ENCODE measurements at places on chromosomes 16 and 17. TPM values are rescaled to one million over a fixed set of nuclear protein-coding genes. Genes with fewer than 3 reads are reported as not detected.

GRCh38 chr17:39597372-39598046 is 10.2 kb downstream of the NEUROD2 start:
- DNase-seq = no peak

DNA sequence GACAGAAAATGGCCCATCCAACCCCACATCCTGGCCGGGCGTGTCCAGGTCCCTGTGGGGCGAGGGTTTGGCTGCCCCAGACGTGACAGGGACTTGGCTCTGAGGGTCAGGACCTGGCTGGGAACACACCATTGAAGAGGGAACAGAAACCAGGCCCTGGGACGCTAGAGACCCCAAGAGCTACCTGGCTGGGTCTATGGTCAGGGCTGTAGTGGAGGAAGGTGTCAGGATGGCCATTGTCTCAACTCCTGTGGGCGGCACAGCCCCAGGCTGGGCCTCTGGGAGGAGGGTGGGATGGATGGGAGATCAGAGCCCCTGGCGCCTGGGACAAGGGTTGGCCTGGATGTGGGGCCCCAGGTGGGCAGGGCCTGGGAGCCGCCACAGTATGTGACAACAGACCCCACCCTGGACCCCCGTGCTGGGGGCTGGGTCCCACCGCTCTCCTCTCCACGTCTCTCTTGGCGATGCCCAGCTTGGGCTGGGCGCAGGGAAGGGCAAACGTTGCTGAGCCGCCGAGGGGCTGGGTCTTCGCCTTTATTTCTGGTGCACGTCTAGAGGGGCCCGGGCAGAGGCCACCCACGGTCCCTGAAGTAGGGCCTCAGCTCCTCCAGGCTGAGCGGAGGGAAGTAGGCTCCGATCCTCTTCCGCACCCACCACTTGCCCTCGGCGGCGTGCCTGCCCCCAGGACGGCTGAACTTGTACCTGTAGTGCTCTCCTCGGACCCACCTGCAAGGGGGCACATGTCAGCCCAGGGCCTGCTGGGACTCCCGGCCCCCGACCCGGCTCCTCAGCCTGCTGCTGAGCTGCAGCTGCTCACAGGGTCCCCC is 53.7 kb upstream of the GNG13 start:
- no peak for DNase-seq

- DNase-seq = no peak
Observed at GRCh38 chr16:31428279-31428597, at the start of gene COX6A2. Gene COX6A2 (minus strand): TSS chr16:31428360. CDS start chr16:31428325, 35 bp downstream.

OR1F1 gene
- total RNA-seq = not detected

DNA sequence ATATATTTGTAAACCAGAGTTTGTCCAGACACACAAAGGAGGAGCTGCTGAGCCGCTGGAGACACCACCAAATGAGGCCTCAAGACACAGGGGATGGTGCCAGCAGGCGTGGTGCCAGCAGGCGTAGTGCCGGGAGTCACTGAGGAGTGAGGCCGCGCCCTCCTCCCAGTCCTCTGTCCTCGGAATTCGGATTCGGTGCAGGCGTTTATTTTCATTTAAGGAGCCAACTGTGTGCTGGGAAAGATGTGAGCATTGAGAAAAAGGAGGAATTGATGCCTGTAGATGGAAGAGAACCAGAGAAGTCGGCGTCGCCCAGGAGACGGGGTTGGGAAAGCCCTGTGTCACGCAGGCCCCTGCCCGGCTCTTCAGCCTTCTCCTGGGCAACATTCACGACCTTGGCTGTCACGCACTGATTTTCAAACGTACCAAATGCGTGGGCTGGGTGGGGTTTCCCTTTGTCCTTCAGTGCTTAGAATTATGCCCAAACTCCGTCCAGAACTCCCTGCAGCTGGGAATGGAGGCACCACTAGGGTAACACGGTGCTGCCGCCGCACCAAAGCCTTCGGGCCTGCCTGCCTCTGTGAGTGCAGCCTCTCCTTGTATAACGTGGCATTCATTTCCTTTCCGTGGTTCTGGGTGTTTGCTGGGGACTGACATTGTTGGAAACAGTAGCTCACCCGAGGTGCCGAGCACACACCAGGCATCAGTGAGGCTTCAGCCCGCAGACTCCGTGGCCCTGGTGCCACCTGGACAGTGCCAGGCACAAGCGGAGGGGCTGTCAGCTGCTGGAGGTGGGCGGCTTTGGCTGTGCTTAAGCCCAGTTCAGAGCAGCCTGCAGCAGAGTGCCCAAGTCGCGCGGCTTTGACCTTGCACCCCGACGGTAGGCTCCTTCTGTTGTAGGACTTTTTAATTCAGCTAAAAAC is 49.0 kb upstream of the CHMP6 start:
- no peak for DNase-seq

NPIPA8 gene
- not detected for total RNA-seq

GRCh38 chr16:53546988-53547391 is 44.0 kb upstream of the AKTIP start:
- DNase-seq = peak; percentile 22

- DNase-seq = no peak
Observed at GRCh38 chr17:1930337-1930645, 94.8 kb downstream of the RTN4RL1 start.

DNA sequence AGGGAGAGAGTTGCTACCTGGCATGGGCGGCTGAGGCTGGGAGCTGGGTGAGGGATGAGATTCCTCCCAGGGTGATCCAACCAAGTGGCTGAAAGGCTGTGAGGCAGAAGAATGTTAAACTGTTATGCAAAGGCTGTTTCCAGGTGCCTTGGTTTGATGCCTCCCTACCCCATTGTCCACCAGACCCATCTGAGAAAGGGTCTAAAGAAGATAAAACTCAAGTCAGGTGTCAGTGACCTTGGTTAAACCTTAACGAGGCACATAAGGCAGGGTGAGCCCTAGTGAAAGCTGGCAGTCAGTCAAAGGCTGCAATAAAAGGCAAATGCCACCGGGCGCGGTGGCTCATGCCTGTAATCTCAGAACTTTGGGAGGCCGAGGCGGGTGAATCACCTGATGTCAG is 23.8 kb downstream of the LDHD start:
- no peak for DNase-seq

GRCh38 chr16:386641-387156 is 4.9 kb upstream of the PGAP6 start:
- no peak for DNase-seq

- DNase-seq = no peak
Observed at GRCh38 chr16:24953721-24954120, 61.4 kb downstream of the ARHGAP17 start.

SHISA6 gene
- total RNA-seq = not detected

GRCh38 chr16:50692999-50693781 is at the start of gene NOD2:
Gene NOD2 (plus strand): TSS chr16:50693606. CDS start chr16:50699496, 5,890 bp downstream.
- no peak for DNase-seq

DNA sequence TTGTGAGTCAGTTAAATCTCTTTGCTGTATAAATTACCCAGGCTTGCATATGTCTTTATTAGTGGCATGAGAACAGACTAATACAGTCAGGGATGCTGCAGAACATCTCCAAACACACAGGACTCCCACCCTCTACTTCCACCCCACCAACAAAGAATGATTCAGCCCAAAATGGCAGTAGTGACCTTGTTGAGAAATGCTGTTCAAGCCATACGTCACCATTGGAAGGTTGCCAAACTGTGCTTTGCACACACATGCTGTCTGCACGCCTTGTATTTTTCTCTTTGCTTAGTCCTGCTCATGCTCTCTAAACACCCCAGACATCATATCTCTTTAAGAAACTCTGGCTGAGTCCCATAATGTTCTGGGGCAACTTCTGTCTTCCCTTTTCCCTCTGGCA is 589.6 kb downstream of the WWOX start:
- no peak for DNase-seq

- no peak for DNase-seq
Observed at GRCh38 chr17:40338941-40339649, 25.4 kb downstream of the GJD3 start.

- DNase-seq = peak; percentile 31
Observed at GRCh38 chr17:17840751-17841591, 4.2 kb upstream of the SREBF1 start.

- no peak for DNase-seq
Observed at GRCh38 chr17:37079735-37080134, 131.0 kb downstream of the AATF start.

DNA sequence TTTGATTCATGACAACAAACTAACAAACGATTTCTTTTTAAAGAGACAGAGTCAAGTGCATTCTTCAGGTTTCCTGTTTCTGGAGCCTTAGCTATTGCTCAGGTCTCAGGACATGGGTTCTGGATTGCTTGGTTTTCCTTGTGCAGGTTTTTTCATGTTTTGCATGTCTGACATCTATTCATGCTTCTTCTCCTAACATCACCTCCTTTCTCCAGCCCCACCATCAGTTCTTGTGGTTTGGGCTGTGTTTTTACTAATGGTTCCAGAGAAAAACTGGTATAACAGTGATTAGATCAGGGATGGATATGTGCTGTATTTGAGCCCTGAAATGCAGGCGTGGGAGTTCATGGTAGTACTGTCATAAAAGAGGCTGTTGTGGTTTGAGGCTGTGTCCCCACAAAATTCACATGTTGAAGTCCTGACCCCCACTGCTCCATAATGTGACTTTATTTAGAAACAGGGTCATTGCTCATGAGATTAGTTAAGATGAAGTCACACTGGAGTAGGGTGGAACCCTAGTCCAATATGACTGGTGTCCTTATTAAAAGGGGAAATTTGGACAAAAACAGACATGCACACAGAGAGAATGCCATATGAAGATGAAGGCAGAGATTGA is 67.9 kb downstream of the IRX6 start:
- no peak for DNase-seq

CDRT15 gene
- total RNA-seq = not detected

USP6 gene
- not detected for total RNA-seq

GRCh38 chr17:17061516-17061915 is 19.3 kb downstream of the MPRIP start:
- no peak for DNase-seq

OTOP2 gene
- total RNA-seq = not detected

DNA sequence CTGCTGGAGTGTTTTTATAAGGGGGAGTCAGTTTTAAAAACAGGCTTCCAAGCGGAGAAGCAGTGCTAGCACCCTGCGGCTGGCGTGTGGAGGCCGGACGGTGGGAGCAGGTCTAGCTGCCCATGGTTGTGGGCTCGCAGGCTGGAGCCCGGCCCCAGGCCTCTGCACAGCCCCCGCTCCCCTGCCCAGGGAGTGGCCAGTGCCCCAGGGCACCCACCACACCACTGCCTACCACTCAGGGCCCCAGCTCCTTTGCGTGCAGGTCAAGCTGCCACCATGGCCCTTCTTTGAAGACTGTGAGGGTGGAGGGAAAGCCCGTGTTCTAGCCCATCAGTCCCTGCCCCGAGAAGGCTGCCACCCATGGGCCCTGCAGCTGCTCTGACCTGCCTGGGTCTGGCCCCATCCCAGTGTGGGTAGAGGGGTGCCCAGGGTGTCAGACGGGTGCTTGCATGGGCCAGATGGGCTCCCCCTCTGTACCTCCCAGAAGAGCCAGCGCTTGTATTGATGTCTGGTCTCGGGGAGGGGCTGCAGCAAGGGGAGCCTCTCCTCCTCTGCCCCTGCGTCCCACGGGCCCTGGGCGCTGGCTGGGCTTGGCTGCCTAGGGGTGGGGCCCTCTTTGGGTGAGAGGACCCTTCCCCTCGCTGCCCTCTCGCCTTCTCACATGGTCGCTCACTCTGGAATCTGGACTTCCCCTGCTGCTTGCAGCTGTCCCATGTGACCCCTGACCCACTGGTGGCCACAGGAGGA is 1.5 kb upstream of the NUDT16L1 start:
- DNase-seq = no peak

GRCh38 chr16:46961373-46962353 is 11.8 kb downstream of the DNAJA2 start:
- DNase-seq = no peak

- DNase-seq = no peak
Observed at GRCh38 chr16:58937661-58938060, 203.5 kb upstream of the GOT2 start.

EVI2B gene
- 0.11 TPM for total RNA-seq

DNA sequence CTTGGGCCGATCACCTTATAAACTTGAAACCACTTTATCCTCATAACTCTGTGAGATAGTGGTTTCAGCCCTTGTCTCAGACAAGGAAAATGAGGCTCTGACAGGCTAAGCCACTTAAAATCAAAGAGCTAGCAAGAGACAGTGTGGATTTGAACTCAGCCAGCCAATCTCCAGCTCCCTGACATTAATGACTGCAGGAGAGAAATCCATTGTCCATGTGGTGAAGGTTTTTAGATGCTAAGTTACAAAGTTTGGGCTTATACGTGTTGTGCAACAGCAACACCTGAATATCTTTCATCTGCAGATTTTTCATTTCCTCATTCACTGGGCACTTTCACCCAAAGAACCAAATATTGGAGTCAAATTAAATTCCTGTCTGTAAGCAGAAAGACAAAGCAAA is 501.3 kb downstream of the GRIN2A start:
- no peak for DNase-seq

MYH13 gene
- total RNA-seq = not detected

FAM171A2 gene
- total RNA-seq = 16.3 TPM

GRCh38 chr17:54900457-54901229 is at the start of gene TOM1L1:
Gene TOM1L1 (plus strand): TSS chr17:54900852. CDS start chr17:54900866, 14 bp downstream.
- peak; percentile 96 for DNase-seq

PLCG2 gene
- total RNA-seq = 5.9 TPM

DNA sequence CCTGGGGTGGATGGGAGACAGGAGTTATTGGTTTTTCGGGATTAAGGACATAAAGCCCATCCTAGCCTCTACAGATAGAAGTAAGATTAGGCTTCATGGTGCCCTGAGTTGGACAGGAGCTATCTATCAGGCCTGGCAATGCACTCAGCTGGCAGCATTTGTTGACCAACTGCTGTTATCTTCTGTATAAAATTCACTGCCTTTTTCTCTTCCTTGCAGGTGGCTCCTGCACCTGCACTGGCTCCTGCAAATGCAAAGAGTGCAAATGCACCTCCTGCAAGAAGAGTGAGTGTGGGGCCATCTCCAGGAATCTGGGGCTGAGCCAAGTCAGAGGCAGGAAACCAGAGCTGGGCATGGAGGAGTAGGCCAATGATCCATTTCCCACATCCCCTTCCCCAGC is 579 bp downstream of the MT1A start:
- DNase-seq = no peak

GRCh38 chr16:12148120-12148519 is 171.6 kb downstream of the SNX29 start:
- DNase-seq = no peak
